ENCODE measurements at places on chromosomes 5 and 9.

DNA sequence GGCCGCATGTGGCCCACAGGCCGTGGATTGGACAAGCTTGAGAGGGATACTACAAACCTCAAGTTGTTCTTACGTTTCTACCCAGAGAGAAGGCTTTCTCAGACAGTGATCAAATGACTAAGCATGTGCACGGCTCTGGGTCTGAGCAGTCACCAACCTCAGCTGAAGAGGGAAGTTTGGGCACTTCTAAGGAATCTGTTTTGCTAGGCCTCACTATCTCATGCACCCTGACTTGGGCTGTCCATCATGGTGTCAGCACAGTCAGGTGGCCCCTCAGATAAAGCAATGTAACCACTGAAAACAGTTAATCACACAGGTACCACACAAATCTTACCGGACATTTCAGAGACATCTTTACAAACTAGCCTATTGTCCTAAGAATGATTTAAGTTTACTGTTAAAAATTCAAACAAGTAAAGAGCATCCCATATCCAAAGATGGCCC, 24.6 kb downstream of the CSF2 start:
- no peak for DNase-seq

GRCh38 chr5:1008451-1009358, at the start of gene NKD2:
Gene NKD2, plus strand, starts transcription at chr5:1008802. Its CDS starts 256 bp downstream, at chr5:1009058.
- peak; percentile 49 for DNase-seq

DNA sequence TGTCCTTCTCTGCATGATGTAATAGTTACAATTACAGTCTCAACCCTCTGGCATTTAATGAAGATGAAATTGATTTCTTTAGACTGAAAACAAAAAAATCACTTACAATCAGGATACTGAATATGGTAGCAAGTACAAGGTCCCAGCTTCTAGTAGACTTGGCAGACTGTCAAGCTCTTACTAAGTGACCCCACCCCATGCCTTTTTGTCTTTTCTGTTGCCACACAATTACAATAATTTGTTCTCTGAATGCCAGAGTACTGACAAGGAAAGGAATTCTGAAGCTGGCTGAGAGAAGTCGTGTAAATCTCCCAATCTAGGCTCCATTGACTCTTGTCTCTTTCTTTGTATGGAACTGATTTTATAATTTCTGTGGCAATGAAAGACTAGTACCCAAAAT, 154.2 kb downstream of the TMC1 start:
- DNase-seq: peak; percentile 59

GRCh38 chr5:150729859-150730258, 29.0 kb downstream of the DCTN4 start:
- no peak for DNase-seq

DNA sequence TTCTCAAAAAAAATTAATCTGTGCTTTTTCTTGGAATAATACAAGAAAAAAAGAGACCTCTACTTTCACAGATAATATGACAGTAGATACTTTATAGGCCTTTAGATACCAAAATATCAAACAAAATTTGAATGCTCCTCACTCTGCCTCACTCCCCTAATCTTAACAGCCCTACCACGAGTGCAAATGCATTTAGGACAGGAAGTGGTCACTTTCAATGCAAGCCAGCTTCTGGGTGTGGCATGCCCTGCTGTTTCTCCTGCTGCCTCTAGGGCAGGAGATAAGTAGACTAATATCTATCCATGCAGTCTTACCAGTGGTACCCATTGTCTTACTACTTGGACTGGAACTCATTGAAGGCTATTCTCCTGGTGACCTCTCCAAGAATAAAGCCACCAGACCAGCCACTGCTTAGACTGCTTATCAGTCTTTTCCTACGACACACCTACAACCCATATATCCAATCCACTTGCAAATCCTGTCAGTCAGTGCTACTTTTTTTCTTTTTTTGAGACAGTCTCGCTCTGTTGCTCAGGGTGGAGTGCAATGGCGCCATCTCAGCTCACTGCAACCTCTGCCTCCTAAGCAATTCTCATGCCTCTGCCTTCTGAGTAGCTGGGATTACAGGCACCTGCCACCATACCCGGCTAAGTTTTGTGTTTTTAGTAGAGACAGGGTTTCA, 23.0 kb downstream of the FRRS1L start:
- DNase-seq: peak; percentile 76

DNA sequence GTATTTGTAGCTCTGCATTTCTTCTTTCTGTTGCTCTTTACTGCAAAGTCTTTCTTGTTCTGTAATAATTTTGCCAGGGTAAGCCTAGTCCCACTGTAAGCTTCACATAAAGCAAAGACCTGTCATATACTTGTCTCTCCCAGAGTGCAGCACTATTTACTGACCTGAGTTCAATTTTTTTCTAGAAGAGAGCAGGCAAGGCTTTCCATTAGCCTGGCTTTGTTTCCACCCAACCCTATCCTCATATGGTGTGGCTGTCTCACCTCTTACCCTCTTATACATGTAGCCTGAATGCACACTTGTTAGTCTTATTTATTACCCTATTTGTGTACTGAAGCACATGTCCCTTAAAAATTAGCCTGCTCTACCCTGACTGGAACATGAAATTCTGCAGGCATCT, 170.4 kb downstream of the EFNA5 start:
- DNase-seq: no peak

GRCh38 chr5:113246361-113246870, 188.4 kb downstream of the TSSK1B start:
- DNase-seq: no peak

GRCh38 chr5:10448754-10449360, 7.2 kb downstream of the ROPN1L start:
- DNase-seq: no peak

DNA sequence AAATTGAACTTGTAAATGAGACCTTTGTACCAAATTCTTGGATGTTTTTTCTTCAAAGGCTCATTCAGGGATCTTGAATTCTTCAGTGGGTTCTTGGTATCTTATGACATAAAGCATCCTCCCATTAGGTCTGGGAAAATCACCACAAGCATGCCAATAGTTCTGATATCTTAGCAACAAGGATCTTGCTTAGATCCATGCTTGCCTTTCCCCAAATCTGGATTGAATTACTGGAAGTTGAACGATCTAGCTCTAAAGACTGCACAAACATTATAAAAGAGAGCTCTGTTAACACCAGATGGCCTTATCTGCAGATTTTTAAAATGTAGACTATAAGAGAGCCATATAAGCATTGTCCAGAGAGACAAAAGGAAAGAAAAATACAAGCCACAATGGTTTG, 266.3 kb downstream of the RAB3C start:
- no peak for DNase-seq

GRCh38 chr9:132721661-132722060, 51.4 kb downstream of the GTF3C4 start:
- no peak for DNase-seq

DNA sequence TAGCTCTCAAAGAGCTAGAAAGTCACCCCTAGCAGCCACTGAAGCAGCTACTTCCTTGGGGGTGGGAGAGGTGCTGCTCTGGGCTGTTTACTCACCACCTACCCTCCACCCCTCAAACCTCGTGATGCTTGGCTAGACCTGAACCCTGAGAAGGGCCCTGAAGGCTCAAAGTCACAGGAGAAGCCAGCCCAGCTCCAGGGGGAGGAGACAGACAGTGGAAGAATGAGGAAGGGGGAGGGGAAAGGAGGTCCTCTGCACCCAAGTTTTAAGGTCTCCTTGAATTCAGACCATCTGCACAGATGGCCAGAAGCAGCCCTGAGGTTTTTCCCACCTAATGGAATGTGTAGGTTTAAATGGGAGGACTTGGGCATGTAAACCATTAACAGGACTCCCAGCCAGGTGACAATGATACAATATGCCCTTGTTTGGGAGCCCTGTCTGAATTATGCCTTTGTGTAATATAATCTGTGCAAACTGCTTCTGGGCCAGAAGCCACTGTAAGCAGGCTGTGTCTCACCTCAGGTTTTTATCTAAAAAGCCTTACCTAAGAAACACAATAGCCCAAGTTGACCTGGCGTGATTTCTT, 180.5 kb downstream of the PIK3R1 start:
- no peak for DNase-seq

DNA sequence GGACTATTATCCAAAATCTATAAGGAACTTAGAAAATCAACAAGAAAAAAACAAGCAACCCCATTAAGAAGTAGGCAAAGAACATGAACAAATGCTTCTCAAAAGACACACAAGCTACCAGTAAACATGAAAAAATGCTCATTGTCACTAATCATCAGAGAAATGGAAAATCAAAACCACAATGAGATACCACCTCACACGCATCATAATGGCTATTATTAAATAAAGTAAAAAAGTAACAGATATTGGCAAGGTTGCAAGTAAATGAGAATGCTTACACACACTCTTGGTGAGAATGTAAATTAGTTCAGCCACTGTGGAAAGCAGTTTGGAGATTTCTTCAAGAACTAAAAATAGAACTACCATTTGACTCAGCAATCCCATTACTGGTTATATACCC, 167.0 kb upstream of the DMRTA1 start:
- no peak for DNase-seq

GRCh38 chr9:136626740-136627642, 35.7 kb upstream of the EGFL7 start:
- peak; percentile 66 for DNase-seq

GRCh38 chr5:115514220-115514619, 30.4 kb downstream of the FEM1C start:
- no peak for DNase-seq

DNA sequence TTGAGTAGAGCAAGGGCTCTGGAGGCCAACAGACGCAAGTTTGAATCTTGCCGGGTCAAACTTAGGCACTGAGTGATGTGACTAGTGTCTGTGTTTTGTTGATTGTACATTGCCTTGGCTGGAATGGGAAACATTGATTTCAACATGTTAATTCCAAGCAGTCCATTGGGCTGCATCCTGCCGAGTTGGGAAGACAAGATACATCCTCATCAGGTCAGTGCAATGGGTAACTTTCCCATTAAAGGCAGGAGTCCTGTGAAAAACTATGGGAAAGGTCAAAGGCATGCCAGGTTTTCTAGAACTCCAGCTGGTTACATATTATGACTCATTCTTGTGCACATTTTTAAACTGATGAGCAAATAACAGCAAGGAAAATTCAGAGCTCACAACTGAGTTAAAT, 126.5 kb upstream of the ABCA1 start:
- peak; percentile 69 for DNase-seq

- no peak for DNase-seq
Observed at GRCh38 chr5:14712131-14712530, 47.6 kb downstream of the OTULIN start.

DNA sequence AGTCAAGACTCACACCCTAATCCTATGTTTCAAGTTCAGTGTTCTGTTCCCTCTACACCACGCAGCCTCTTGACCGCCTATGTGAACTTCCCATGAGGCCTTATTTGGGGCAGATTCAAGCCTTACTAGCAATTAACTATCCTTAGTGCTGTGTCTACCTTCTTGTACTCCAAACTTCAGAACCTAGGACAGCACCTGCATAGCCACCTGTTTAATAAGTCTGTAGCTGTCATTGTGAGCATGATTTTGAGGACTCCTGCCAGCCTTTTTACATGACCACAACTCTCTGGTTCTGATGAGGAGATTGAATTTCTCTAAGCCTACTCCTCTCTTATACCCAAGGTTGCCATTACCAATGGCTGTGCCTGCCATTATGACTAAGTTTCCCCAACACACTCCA, 50.8 kb upstream of the PCSK1 start:
- peak; percentile 42 for DNase-seq

DNA sequence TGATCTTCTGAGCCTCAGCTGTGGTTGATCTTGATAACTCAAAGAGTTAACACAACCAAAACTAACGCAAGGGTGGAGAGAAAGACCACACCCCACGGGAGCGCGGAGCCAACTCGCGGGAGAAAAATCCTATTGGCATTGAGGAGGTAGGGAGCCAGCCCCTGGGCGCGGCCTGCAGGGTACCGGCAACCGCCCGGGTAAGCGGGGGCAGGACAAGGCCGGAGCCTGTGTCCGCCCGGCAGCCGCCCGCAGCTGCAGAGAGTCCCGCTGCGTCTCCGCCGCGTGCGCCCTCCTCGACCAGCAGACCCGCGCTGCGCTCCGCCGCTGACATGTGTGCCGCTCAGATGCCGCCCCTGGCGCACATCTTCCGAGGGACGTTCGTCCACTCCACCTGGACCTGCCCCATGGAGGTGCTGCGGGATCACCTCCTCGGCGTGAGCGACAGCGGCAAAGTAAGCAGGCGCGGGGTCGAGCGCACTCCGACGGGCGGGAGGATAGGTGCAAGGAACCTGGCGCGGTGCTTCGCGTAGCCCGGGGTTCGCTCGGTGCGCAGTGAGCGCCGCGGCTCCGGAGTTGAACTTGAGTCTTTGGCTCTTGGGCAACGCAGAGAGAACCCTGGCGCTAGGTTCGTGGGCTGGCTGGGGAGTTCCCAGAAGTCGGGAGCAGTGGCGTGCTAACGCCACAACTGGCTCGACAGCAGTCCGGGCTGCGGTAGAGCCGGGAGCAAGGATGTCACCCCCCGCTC, at the start of gene GDA:
TSS of gene GDA (plus strand) at position 210 of the 745 bp plus-strand sequence. CDS start at position 330, 120 bp downstream.
- peak; percentile 42 for DNase-seq

DNA sequence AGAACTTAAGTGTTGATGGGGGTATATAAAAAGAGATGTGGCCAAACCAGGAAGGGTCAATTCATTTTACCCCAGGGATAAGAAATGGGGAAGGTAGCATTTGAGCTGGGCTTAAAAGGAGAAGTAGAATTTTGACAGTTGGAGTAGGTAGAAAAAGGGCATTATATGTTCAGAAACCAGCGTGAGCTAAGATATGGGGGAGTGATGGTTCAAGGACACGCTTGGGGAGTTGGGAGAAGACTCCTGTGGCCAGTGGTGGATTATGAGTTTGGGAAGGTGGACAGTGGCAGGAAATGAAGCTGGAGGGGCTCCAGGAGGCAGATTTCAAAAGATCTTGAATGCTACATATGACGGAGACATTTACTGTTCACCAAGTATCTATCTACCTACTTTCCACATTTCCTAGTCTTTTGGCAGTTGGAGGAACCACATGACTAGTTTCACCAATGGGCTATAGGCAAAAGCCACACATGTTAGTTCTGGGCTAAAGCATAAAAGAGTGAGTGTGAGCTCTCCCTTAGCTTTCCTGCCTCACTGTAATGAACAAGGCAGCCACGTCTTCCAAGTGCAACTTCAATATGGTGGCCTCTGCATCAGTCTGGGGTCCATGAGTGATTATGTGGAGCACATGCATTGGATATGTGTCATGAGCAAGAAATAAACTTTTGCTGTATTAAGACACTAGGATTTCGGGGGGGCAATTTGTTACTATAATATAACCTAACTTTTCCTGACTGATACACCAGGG, 15.7 kb upstream of the GSN start:
- DNase-seq: no peak
